ENCODE measurements at places on chromosomes 7 and 10.

DNA sequence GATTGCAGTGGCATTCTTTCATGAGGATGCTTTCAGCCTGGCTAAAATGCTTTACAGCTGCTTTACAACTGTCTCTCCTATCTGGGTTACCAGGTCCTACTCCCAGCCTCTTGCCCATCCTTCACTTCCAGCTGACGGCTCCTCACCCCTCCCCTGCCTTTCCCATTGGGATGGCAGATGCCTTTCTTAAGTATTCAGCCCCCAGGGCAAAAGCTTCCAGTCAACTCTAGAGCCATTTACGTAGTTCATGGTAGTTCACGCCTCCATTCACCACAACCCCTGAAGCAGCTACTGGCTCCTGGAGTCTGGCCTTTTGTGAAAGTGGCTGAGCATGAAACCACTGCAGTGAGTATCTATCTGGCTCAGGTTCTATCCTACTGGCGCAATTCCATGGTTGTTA, 17.2 kb upstream of the BMPER start:
- DNase-seq: no peak

DNA sequence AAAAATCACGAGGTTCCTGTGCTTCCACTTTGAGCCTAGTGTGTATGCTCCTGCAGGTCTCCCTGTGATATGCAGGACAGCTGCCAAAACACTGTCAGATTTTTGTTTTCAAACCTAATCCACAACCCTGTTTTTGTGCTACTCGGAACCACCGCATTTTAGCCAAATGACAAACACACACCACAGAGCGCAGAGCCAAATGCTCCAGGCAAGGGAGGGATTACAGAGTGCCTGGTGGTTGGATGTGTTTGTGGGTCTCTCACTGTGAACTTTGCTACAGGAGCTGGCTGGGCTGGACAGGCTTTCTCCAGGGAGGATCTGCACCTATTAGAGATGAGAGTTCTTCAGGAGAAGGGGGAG, 5.7 kb upstream of the RBM28 start:
- DNase-seq: no peak

- DNase-seq: no peak
These were observed 82.3 kb upstream of the FGL2 start for GRCh38 chr7:77281780-77282478.

GRCh38 chr7:107045195-107045960, 873 bp downstream of the PRKAR2B start:
- DNase-seq: no peak

- no peak for DNase-seq
These were observed 6.9 kb downstream of the PILRA start for GRCh38 chr7:100380196-100380595.

DNA sequence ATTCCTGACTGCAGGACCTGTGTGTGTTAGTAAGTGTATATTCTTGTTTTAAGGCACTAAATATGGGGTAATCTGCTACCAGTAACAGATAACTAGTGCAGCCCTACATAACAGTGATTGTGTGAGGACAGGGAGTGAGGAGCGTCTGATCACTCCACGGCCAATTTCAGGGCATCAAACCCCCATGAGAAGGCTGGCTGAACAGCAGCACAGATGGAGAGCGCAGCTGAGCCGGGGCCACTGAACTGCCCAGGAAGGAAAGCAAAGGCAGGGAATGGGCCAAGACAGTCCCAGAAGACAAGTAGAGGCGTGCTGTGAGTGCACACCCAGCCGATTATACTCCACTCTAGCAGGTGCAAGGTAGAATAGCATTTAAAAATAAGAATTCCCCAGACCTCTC, 157.1 kb upstream of the CHST15 start:
- DNase-seq: no peak

- DNase-seq: no peak
These were observed 34.6 kb upstream of the SLIT1 start for GRCh38 chr10:97220355-97220754.

DNA sequence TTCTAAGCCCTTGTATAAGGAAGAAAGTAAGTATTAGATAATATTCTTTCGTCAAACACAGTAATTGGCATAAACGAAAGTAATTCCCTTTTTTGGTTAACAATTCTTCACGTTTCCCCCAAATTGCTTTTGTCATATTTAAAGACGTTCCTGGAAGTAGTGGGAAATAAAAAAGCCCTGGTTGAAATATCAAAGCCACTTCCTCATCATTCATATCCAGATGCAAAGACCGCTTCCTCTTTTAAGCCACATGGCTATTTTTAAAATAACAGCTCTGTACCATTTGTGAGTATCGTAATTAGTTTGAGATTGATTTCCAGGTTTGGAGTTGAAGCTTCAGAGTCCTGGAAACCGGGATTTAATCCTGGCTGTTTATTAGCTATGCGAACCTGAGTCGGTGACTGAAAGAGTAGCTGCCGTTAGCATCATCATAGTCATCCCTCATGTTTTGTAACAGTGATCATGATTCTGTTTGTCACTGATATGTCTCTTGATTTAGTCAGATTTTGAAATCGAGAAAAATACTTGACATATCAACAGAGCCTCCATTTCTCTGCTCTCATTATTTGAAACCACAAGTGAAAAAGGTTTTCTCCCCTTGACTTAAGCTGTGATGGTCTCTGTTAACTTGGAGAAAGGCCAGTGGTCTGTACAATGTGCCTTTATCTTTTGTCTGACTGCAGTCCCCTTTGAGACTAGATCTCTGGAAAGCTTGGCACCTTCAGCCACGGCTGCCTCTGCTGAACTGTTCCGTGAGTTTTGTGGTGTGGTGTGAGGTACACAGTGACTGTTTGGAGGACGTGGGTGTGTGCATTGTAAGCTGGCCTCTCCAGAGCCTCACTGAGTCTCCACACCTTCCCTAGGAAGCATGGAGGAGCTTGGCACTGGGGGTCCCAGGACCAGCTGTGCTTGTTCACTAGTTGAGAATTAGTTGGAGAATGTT, 18.1 kb downstream of the OPTN start:
- no peak for DNase-seq

DNA sequence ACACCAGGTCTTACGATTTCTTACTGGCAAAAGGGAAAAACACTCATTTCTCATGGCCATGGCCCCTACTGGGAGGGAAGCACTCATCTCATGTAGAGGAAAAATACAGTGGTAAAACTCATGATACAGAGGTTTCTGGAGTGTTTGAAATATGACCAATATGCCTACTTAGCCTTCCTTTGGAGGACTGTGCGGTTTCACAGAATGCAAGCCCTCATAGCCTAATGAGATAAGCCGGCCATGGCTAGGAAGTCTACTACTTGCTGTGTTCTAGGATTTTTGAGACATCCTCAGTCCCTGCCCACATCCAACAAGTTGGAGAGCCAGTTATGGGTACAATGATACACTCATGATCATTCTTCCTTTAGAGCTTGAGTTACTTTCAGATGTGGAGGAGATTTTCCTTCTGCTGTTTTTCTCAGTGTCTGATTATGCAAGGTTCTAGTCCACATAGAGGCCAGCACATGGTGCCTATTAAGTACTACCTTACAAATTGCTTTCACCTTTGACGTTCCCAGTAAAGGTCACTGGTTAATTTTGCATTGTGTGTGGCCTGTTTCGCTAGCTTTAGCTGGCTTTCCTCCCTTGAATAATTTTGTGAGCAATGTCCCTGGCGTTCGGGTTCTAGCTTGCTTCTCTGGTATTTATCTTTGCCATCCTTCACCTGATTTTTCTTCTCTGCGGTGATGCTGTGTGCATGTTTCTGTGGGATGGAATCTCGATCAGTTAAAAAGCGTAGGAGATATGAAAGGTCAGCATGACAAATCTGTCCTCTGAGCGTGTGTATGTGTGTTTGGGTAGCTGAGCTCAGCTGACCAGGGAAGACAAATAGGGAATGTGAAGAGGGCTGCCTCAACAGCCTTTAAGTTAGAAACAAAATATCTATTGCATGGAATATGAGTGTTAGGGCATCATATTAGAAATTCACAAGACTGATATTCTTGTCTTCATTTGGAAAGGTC, 295.4 kb downstream of the LRMDA start:
- DNase-seq: no peak

All from stimulated activated CD8-positive, alpha-beta memory T cell treated with anti-CD3 and anti-CD28 coated beads, Interleukin-4, amount 100 ng/mL, for 1 hour (primary cell).